Thyroid gland (tissue), 4 donors: ENCODE measurements at places on chromosomes 2 and 18. TPM values are rescaled to one million over a fixed set of nuclear protein-coding genes. Genes with fewer than 3 reads are reported as not detected.

DNA sequence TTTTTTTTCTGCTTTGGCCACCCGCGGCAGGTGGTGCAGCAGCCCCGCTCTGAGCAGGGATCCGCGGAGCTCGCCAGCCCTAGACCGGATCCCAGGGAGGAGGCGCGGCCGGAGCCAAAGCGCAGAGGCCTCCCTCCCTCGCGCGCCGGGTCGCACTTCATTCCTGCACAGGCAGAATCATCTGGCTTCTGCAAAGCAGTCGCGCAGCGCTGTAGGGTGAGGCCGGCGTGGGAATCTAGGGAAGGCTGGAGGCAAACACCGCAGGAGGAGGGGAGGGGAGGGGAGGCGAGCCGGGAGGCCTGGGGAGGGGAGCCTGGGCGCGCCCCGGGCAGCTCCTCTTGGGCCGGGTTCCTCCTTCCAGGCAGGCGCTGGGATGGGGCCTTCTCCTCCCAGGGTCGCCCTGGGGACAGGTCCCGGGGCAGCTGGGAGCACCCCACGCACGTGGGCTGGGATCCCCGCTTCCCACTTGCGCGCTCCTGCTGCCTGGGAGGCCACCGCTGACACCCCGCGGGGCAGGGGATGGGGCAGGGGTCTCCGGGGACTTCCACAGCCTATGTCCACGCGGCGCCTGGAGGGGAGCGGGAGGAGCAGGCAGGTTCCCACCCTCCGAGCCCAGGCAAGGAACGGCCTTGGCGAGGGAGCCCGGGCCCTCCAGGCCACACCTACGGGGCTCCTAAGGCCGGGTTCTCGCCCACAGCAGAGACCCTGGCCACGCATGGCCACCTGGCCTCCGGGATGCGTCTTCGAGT, 45.0 kb downstream of the MBP start:
- no peaks in the 10 kb centered on the region for H3K27me3 ChIP-seq
- H3K4me3 ChIP-seq, result no peak overlapping the region
- peak; percentile 33 for DNase-seq
- H3K4me1 ChIP-seq, result peaks cover 30% of the 10 kb centered on the region
- H3K27ac ChIP-seq, result peak overlapping the region; percentile 57

MAP2 gene
- total RNA-seq, result 153 TPM

SLC11A1 gene
- total RNA-seq, result 14.4 TPM

DNA sequence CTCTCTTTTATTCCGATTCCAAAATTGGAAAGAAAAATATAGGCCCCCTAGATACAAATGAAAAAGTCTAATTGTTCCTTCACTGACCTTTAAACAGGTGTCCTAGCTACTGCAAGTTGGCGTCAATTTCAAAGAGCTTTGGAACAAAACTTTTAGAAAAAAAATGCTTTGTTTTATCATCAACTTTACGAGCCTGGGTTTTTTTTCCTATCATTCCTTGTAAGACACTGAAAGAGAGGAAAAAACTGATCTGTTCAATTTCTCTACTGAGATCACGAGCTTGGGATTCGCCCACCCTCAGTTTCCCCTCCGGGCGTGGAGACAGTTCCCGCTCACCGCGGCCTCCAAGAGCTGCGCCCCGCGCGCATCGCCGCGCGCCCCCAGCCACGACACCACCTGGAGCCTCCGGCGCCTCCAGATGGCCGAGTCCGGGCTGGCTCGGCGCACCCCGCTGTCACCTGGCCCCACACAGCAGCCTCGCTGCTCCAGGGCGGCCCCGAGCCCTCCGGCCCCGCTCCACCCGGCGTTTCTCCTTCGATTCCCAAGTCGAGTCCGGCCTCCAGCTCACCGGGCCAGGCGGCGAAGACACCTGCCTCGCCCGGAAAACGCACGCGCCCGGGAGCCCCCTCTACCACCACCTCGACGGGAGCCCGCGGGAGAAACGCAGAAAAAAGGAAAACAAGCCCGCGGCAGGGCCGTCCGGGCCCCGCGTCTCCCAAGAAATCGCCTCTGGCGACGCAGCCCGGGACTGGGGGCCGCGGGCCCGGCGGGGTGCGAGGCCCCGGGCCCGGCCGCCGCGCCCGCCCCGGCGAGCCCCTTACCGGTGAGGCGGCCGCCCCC, 656 bp downstream of the TBC1D8 start:
- no peaks in the 10 kb centered on the region for H3K27me3 ChIP-seq
- DNase-seq, result peak; percentile 54
- H3K4me3 ChIP-seq, result no peak overlapping the region
- H3K27ac ChIP-seq, result peak overlapping the region; percentile 83
- H3K4me1 ChIP-seq, result peaks cover 30% of the 10 kb centered on the region
- no peaks in the 10 kb centered on the region for H3K36me3 ChIP-seq

SERPINB13 gene
- not detected for total RNA-seq
